ENCODE measurements at places on chromosomes 12 and 14.

GRCh38 chr12:20368651-20369304, 441 bp downstream of the PDE3A start:
- DNase-seq = peak; percentile 50

DNA sequence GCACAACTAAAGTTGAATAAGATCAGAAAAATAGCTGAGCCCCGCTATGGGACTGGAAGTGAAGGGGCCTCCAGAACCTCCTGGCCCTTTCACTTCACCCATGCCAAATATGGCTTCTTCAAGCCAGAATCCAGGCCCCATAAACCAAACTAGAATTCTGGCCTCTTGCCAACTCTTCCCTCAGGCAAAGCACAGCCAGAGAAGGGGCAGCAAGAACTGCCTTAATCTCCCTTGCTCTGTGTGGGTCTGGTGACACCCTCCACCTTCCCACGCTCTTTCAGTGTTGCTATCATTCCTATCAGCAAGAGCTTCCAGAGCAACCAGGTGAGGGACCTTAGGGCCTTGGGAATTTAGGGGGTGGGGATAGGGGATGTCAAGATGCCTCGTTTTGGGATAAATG, 3.1 kb upstream of the PNMA1 start:
- DNase-seq = peak; percentile 34

- no peak for DNase-seq
These were observed 29.4 kb upstream of the ESRRB start for GRCh38 chr14:76346391-76347160.

DNA sequence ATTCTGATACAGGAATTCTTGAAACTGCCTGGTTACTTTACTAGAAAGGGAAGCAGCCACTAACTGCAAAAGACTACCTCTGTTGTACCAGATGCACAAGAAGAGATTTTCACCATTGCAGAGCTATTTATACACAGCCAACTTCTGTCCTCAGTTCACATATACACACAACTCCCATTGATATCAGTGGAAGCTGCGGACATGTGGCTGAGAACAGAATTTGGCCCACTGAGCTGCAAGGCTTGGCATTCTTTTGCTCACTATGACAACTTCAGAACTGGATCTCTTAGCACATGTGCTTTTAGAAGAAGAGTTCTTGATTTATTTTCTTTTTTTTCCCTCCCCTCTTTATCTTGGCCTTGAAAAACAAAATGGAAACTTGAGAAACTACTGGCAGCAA, 28.3 kb downstream of the PTPRO start:
- no peak for DNase-seq

DNA sequence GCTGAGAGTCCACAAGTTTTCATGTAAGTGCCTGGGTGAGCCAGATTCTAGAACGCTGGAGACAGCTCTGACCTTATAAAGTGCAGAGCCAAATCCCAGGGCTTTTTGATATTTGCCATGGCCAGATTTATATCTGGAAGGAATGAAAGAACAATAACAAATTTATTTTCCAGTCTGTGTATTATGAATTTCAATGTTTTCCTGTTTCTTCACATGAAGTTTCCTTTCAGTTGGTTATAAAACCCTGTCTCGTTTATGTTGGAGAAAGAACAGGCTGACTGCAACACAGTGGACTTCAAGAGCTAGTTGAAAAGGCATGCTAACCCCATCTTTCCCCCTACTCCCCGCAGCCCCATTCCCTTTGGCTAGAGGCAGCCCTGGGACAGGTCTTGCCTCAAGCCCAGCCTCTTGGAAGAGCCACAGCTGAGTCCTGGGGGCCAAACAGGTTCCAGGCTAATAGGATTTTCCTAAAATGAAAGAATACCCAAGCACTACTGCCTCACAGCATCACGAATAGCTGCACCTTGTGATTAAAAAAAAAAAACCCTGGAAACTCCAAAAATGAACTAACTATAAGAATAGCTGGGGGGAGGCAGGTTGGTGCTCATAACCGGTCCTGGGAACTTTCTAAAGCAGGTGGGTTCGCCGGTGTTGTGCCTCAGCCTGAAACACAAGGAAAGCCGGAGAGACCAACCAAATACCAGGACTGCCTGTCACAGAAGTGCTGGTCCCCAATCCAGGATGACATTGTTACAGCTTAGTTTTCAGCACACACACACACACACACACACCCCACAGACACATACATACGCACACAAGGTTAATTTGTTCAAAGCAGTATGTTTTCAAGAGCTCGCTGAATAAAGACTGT, 1.5 kb downstream of the FBLN5 start:
- DNase-seq = no peak

DNA sequence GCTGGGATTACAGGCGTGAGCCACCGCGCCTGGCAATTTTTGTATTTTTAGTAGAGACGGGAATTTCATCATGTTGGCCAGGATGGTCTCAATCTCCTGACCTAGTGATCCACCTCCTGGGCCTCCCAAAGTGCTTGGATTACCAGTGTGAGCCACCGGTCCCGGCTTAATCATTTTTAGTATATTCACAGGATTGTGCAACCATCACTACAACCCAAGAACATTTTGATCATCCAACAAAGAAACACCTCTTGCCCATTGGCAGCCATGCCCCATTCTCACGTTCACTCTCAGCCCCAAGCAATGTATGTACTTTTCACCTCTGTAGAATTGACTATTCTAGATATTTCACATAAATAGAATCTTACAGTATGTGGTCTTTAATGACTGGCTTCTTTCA, 19.9 kb downstream of the SP1 start:
- DNase-seq = no peak

DNA sequence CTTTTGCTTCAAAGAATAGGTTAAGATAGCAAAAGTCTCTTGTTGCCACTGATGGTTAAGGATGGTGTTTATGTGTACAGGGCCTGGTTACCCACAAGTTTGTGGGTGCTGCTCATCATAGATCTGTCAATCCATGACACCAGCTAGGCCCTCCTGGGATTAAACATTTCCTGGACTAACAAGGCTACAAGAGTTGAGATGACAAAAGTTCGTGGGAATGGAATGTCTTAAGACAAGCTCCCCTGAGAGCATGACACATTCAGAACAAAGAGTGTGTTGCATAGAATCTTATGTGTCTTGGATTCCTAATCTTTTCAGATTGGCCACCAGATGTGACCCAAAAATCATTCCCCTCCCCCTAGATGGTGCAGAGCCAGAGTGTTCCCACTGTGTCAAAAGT, 592.5 kb upstream of the USP15 start:
- DNase-seq = no peak

DNA sequence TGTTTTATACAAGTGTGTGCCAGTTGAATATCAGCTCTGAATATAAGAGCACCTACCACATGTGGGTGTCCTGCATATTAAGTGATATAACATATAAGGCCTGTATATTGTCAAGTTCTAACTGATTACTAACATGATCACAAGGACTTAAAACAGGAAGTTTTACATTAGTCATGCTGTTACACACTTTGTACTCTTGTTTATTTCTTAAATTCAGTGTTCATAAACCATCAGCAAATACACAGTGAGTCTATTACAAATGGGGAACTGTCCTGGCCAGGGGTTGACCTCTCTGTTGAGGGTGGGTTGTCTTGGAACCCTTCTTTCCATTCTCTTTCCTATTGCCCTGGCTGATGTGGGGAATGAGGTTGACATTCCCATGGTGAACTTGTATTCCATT, 19.1 kb downstream of the HELB start:
- no peak for DNase-seq

GRCh38 chr12:101946233-101946611, 68.8 kb downstream of the DRAM1 start:
- DNase-seq = no peak

GRCh38 chr12:103785243-103786031, 55.6 kb downstream of the NT5DC3 start:
- DNase-seq = peak; percentile 42

GRCh38 chr14:79356040-79356439, 855.3 kb downstream of the DIO2 start:
- DNase-seq = no peak

DNA sequence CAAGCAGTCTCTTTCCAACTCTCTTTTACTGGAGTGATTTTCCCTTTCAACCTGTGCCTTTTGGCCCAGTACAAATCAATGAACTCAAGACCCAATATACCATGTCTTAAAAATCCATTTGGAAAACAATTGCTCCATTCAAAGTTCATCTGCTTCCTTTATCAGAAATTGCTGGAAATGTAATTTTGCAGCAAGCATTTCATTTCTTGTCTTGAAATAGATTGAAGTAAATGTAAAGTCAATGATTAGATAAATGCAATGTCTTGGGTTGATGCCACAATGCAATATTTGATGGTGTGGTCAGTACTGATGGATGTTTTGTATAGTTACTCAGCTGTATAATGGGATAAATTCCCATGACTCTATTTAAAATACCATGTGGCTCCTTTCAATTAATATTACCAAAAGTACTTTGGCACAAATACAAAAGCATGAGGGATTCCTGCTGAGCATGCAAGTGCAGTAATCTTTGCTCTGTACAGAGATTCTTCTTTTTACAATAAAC, 707.7 kb upstream of the NOVA1 start:
- DNase-seq = no peak

DNA sequence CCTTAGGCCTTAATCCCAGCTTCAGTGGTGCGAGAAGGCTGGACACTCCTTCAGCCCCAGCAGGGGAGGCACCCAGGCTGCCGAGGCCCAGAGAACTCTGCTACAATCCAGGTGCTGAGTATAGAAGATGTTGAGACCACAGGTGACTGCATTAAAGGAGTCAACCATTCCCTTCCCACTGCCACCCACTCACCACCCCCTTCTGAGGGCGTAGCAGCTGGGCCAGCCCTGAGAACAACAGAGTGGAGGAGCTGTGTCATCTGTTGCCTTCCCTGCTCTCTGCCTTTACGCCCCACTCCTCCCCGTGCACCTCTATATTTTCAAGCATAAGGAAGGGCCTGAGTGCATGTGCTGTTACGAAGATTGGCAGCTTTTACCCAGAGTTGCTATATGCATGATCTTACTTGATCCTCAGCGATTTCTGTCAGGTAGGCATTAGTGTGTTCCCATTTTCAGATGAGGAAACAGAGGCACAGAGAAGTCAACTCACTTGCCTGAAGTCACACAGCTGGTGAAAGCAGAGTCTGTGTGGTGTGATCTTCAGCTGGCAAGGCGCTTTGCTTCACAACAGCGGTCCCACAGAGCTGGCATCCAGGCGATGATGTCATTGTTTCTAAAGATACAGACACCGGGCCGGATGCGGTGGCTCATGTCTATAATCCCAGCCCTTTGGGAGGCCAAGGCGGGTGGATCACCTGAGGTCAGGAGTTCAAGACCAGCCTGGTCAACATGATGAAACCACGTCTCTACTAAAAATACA, 46.7 kb downstream of the RIN3 start:
- DNase-seq = no peak

GRCh38 chr14:99094901-99095300, 177.1 kb downstream of the BCL11B start:
- DNase-seq = peak; percentile 26

DNA sequence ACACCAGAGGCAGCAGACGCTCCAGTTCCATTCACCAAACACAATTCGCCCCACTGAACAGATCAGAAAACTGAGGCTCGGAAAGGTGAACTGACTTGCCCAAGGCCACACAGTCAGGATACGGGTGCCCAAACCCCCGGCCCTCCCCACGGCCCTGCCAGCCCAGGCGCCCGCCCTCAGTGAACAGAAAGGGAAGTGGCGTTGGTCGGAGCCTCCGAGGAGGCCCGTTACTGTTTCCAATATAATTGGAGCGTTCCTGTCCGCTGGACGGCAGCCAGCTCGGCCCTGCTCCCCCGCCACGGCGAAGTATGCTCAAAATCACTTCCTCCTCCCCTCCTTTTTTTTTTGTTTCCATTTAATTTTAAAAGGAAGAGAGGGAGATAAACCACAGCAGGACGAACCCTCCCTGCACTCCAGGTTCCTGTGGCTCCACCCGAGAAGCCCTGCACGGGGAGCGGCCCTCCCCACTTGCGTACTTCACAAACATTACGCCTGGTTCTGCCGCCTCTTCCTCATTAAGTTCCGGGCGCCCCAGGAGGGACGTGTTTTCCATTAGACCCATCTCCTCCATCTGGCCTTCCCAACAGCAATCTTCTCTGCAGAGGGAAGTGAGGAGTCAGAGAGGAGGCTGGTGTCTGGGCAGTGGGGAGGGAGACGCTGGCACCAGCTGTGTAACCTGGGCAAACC, 61.1 kb downstream of the NCOR2 start:
- no peak for DNase-seq

DNA sequence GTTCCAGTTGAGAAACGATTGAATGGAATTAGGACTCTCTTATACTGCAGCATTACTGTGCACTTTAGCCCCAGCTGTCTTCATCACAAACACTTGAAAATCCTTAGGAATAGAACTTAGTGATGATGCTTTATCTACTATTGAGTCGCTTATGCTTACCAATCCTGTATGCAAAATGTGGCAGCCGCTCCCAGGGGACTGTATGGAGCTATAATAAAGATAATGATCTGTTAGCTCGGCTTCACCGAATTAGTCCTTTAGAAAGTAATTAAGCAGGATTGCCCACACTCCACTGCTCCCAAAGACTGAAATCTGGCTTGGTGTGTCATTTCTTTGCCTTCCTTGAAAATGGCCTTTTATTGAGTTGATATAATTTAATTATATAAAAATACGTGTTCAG, 10.6 kb downstream of the EML1 start:
- DNase-seq = no peak

DNA sequence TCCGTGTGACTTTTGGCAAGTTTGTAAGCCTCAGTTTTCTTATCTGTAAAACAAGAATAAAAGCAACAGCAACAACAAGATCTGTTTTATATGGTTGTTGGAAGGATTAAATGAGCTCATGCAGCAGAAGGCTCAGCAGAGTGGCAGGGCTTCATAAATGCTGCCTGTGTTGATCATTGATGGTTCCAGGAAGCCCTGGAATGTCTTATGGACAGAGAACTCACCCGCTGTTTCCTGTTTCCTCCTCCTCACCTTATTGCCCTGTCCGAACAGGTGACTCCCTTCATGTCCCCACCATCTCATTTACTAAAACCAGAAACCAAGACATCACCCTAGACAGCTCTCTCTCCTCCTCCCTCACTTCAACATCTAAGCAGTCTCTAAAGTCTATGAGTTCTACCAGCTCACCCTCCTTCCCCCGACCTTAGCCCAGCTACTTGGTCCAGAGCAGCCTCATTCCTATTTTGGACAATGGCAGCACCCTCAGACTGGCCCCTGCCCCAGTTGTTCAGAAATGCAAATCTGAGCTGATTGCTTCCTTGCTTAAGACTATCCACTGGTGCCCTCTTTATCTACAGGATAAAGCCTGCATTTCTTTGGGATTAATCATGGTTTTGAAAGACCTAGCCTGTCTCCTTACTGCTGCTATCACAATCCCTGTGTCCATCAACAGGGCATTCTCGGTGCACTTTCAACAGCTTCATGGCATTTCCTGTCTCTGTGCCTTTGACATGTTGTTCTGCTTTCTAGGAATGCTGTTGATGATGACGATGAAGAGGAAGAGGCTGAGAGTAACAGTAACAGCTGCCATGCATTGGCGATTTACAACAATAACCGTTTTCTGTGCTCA, 21.4 kb upstream of the GSG1 start:
- peak; percentile 83 for DNase-seq

- no peak for DNase-seq
These were observed 1.0 kb downstream of the CD9 start for GRCh38 chr12:6201213-6201608.
